ENCODE measurements at places on chromosomes 12 and 14.

- no peak for DNase-seq
Observed at GRCh38 chr12:43165351-43165750, 386.7 kb downstream of the ADAMTS20 start.

GRCh38 chr12:11805043-11805442 is 155.6 kb downstream of the ETV6 start:
- no peak for DNase-seq

DNA sequence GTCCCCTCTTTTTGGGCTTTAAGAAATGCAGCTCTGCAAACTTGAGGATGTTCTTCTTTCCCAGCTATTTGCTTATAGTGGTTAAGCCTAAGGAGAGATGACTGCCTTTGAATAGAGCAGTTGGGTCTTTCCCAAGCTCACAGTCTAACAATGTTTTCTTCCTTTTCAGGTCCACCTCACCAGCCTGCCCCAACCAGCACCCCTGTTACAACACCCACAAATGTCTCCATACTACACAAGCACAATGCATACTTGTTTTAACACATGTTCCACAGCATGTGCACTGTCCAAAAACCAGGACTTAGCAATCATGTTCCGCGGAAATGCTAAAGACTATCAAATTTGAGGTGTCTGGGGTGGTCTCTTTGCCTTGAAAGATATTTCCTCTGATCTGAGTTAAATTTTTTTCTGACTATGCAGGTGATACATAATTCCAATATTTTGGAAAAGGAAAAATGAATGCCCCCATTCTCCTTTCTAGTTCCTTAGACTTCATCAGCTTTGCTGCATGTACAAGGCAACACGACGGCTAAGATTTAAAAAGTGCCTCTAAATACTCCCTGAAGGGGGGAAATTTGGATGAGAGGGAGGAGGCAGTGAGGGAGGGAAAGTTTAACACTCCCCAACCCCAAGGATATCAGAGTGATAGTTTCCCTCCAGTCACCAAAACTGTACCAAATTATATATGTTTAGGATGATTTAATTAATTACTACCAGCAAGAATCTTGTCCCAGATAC is 6.6 kb upstream of the HOXC13 start:
- DNase-seq, result no peak

- DNase-seq, result no peak
Observed at GRCh38 chr12:30829876-30830275, 75.1 kb upstream of the CAPRIN2 start.

DNA sequence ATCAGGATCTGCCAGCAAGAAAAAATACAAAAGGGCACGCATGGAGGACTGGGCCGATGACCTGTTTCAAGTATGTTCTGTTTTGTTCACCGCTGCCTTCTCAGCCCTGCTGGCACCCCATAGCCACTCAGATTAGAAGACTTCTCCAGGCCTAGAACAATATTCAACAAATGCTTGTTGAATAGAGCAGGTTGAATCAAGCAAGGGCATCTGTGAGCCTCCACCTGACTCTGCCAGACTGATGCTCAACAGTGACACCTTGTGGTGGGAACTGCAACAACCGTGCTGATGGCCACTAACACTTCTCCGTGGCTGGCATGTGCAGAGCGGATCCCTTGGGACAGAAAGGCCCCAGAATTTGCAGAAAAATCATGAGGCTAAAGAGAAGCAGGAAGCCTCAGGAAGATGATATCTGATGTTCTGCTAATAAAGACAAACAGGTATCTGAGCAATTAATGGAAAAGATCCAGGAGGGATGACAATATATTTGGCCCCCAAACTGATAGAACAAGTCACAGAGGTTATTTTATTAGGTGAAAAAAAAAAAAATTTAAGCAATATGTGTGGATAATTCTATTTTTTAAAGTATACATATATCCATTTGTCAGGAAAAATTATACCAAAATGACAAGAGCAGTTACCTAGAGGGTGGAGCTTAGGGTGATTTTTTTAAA is 114.3 kb downstream of the KSR2 start:
- peak; percentile 40 for DNase-seq

DNA sequence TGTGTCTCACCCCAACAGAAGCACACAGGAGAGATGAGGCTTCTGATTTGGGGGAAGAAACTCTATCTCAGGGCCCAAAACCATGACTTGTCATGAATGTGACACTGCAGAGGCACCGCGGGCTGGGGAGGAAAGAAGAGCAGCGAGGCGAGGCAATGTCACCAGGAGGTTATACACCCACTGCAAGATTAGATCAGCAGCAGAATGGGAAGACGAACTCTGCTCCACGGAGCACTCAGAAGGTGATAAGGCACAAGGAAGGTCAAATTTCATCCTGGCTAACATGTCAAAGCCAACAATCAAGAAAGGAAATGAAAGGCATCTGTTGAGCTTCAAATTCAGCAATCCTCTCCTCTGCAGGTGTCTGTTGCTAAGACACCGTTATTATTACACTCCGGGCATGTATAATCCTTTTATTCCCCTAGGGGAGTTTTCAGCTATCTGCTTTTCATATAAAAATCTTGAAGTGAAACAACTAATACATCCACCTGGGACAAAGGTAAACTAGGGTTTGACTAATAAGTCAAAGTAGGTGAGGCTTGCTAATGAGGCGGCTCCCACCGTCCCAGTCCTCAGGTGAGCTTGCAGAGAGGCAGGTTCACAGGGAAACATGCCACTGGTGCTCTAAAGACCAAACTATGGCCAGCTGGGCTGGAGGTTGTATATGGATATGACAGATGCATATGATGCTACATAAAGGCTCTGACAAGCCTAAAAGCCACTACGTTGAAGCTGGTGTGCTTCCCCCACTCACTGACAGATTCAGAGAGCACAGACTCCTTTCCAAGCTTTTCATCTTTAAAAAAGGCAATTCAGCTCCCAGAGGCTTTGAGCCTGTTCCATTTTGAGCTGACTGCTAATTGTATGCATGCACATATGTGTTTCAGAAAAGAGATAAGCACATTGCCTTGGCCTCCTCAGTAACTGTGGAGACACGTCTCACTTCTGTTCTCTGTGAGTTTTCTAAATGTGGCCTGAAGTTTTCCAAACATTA is 221.2 kb downstream of the NELL2 start:
- peak; percentile 14 for DNase-seq

GRCh38 chr14:75826599-75826998 is 155.2 kb downstream of the TGFB3 start:
- DNase-seq, result no peak

GRCh38 chr14:65949711-65950516 is 536.3 kb upstream of the CCDC196 start:
- no peak for DNase-seq

DNA sequence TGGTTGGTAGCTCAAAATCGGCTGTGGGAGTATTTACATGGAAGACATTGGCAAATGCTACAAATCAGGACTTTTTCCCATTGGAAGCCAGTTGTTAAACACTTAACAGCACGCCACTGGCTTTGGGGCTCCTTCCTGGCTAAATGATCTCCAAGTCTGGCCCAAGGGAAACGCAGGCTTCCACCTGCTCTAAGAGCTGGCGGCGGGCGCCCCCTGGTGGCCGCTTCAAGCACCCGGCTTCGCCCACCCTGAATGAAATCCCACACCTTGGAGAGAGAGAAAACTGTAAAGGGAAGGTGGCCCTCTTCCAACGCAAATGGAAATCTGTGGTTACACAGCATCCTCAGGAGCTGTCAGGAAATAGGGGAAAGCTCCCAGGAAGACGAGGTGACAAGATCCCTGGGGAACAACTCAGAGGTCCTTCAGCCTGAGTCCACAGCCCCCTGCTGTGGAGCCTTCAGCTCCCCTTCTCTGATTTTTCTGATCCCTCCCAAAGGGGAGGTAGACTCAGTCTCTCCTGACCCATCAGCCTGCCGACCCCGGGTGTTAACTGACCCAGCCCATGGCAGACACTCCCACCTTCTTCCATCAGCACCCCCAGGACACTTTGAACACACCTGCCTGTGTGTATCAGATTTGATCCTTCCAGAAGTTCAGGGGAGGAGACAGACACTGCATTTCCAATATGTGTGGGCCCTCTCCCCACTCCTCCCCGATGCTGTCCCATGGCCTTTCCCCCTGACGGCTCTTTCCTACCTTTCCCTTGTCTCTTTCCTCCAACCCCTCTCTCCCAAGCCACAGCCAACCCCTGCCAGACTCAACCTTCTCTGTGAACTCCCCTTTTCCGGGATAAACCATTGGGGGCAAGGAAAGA is 15.4 kb downstream of the SELPLG start:
- peak; percentile 83 for DNase-seq

- no peak for DNase-seq
Observed at GRCh38 chr14:68596211-68596610, 196.7 kb downstream of the ZFP36L1 start.

DNA sequence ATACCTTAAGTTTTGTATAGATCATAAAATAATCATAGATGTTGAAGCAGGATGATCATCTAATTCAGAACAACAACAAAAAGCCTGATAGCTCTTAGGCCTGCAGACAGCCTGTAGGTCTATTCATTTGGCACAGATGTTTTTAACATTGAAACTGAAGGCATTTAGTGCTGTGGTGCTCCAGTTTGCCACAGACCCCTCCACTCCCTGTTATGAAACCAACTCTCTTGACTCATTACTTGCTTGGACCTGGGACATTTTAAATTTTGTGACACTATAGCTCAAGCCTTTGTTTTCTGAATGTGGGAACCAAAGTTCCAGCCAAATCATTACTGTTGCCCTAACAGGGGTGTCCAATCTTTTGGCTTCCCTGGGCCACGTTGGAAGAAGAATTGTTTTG is 9.1 kb downstream of the PRKCH start:
- DNase-seq, result no peak

- DNase-seq, result peak; percentile 50
Observed at GRCh38 chr12:55072083-55072482, 52.3 kb downstream of the NEUROD4 start.

GRCh38 chr12:34295366-34296142 is 273.3 kb downstream of the ALG10 start:
- no peak for DNase-seq

- DNase-seq, result peak; percentile 28
Observed at GRCh38 chr14:105944632-105945610, 418.5 kb downstream of the TMEM121 start.

DNA sequence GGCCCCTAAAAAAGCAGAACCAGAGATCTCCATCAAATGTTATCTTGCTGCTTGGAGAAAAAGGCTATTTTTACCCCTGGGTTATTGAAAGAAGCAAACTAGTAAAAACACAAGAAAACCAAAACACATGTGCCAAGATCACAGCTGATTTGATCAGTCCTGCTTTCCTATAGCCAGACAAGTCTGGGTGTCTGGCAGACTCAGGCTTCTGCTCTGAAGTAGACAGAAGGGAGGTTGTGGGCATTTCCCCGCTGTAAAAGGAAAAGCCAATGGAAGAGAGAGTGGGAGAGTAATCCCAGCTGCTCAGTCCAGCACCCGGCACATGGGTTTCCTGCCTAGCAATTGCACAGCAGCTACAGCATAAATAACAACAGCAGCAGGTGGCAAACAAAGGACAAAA is 177.9 kb downstream of the PHLDA1 start:
- DNase-seq, result no peak

- no peak for DNase-seq
Observed at GRCh38 chr12:27965411-27965810, 7.1 kb downstream of the PTHLH start.

GRCh38 chr14:87503711-87504110 is 489.3 kb downstream of the GALC start:
- DNase-seq, result no peak

DNA sequence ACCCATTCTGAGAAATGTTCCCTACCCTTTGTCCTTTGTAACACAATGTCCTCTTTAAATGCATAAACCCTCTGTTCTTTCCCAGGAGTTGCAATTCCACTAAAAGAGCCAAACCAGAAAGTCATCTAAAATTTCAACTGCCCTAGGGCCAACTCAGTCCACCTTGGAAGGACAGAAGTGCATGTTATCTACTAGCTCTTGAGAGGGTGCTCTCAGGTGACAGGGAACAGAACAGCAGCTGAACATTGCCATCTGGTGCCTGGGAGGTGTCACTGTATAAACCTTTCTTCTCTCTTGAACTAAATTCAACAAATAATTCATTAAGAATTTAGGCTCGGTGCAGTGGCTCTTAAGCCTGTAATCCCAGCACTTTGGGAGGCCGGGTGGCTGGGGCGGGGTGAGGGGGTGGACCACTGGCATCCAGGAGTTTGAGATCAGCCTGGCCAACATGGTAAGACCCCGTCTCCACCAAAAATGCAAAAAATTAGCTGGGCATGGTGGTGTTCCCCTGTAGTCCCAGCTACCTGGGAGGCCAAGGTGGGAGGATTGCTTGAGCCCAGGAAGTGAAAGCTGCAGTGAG is 10.3 kb upstream of the FERMT2 start:
- peak; percentile 30 for DNase-seq

GRCh38 chr14:87799400-87799799 is 193.6 kb downstream of the GALC start:
- no peak for DNase-seq

DNA sequence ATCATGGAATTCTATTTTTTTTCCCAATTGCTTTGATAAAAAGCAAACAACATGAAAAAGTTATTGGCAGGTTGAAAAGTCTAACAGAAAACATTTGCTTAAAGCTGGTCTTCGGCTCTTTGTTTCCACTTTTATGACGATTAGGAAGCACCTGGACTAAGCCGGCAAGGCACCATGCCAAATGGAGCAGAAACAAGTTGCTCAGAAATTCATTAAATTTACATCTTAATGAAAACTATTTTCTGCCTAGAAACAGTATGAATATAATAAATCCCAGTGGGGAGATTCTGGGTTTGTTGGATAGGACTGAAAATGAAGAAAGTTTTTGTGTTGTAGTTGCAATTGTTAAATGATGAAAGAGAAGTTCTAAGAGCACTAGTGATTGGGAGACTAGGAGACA is 51.4 kb upstream of the OR9K2 start:
- peak; percentile 44 for DNase-seq

GRCh38 chr12:66127650-66128049 is 2.9 kb downstream of the LLPH start:
- DNase-seq, result no peak

- peak; percentile 75 for DNase-seq
Observed at GRCh38 chr14:50363714-50364111, 33.0 kb downstream of the CDKL1 start.

DNA sequence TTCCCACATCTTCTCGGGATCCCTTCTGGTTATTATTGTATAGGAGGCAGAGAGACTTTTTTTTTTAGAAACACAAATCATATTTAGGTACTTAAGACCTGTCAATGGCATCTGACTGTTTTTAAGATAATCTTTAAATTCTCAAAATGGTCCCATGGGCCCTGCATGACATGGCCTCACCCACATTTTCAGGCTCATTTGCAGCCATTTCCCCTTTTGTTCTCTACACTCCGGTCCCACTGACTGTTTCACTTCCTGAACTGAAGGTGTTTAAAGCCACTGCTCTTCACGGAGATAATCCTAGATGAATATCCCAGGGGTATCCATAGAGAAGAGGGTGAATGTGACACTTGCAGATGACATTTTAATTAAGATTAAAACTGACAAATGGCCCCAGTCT is 12.3 kb upstream of the C12orf71 start:
- DNase-seq, result peak; percentile 47

GRCh38 chr12:108720757-108721514 is 10.4 kb downstream of the CORO1C start:
- DNase-seq, result no peak

DNA sequence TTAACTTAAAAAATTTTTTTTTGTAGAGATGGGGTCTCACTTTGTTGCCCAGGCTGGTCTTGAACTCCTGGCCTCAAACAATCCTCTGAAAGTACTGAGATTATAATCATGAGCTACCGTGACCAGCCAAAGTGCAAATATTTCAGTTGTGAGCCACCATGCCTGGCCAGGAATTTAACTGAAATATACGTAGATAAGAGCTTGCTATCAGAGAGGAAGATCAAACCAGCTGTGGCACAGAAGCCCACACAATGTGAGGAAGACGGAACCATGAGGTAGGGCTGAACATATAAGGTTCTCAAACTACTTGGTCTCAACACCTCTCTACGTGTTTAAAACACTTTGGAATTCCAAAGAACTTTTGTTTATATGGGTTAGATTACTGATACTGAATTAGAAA is 29.1 kb downstream of the ATG14 start:
- no peak for DNase-seq
